ENCODE measurements at places on chromosomes 4 and X.

DNA sequence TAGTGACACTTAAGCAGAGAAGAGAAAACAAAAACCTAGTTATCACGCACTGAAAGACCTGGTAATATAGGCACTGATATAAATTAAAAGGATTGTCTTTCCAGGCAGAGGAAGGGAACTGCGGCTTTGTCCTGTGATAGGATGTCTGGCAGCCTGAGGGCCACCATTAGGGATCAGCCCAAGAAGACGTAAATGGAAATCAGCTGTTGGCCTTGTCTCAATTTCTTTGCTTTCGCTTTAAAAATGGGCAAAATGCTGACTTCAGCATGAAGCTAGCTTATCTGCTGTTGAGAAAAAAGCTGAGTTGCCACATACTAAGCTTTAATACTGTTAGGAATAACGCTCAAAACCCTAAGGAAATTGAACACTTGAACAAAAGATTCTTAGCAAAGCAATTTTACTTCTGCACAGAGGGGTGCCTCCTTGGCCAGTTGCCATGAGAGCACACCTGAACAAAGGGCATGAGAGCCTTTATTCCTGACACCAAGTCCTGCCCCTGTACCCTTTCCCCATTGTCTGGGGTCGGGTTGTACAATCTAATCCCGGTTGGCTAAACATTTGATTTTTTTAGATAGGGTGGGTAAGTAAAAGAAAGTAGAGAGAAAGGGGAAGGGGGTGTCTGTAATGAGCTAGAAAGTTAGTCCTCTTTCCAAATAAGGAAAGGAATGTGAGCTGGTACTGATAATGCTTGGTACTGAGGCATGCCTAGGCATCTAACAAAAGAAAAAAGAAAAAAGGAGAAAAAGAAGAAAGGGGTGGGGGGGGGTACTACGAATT, 85.1 kb upstream of the UCP1 start:
- no peak for DNase-seq

GRCh38 chrX:124680287-124680686, 333.9 kb downstream of the SH2D1A start:
- no peak for DNase-seq

- DNase-seq: no peak
Measured at GRCh38 chr4:76311896-76312331, 5.4 kb downstream of the STBD1 start.

DNA sequence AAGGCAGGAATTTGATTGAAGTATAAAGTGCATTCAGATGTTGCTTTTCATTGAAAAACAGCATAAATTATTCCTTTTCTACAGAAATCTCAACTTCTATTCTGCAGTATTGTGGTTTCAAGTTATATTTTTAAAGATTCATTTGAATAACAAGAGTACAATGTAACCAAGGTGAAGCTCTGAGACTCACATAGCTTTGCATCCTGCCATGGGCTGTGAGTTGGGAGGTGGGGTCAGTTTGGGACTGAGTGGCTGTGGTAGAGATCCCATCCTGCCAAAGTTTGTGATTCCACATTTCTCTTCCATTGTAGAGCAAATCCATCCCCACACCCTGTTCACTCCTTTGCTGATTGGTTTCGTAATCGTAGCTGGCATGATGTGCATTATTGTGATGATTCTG, 69.2 kb downstream of the KIT start:
- no peak for DNase-seq

GRCh38 chr4:970046-970745, 3.2 kb downstream of the DGKQ start:
- DNase-seq: no peak

DNA sequence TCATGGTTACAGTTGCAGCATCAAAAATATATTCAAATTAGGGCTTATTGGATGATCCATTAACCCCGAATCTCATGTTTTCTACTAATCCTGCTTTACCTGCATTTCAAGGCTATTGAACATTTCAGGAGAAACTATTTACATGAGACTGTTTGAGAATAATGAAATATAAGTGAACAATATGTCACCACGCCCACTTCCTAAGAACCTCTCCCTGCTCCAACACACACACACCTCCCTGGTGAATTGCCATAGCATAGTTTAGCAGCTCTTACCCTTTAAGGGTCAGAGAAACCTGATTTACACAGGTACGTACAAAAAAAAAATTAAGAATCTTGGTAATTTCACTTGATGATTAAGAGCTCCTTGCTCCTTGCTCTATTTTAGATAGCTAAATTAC, 113.4 kb downstream of the ANXA5 start:
- no peak for DNase-seq

GRCh38 chrX:133864236-133864635, 121.2 kb downstream of the GPC3 start:
- no peak for DNase-seq

DNA sequence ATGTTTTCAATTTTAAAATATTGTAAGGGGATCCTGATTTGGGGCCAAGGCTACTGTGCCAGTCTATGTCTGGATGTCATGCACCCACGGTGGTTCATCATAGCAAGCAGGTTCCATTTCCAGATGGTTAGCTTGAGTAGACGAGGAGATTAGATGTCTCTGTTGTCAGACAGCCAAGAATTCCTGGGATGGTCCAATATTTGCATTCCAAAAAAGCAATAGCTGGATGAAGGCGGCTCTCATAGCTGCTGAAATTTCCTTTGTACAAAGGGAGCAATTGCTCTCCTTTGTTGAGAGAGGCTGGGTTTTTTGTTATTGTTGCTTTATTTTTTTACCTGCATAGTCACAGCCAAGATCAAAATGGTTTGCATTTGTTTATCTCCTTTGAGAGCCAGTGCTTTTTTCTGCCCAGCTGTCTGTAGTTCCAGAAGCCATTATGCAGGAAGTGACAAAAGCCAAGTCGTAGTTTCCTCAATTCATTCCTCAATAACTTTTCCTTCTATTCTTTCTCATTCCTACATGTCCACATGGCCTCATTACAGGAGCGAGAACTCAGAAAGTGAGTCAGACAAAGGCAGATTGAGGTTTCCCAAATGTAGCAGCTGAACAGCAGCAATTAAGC, 107.9 kb downstream of the MMRN1 start:
- peak; percentile 5 for DNase-seq

- DNase-seq: no peak
Measured at GRCh38 chr4:187109636-187110035, 386.0 kb upstream of the FAT1 start.

- DNase-seq: no peak
Measured at GRCh38 chr4:157932936-157933335, 239.9 kb downstream of the GASK1B start.
